Stimulated activated CD8-positive, alpha-beta memory T cell treated with anti-CD3 and anti-CD28 coated beads, Interleukin-4, amount 100 ng/mL, for 1 hour (primary cell): ENCODE measurements at places on chromosomes 4 and X.
A peak's percentile ranks its signal among the peaks of the same experiment; 100 is the strongest.

DNA sequence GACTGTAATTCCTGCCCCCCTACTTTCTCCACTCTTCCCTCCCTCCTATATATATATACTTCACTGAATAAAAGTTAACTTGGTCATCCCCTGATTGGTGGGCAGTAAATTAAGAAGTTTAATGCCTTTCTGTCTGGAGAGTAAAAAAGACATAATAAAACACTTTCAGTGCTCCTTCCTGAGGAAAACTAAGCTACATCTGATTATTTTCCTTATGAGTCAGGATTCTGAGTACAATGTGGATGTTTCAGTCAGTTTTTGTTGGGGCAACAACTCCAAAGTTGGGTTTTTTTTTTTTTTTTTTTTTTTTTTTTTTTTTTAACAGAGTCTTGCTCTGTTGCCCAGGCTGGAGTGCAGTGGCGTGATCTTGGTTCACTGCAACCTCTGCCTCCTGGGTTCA, 22.0 kb upstream of the SUPT20HL2 start:
- DNase-seq: no peak

- DNase-seq: no peak
Observed at GRCh38 chrX:1576201-1576992, 15.0 kb upstream of the AKAP17A start.

DNA sequence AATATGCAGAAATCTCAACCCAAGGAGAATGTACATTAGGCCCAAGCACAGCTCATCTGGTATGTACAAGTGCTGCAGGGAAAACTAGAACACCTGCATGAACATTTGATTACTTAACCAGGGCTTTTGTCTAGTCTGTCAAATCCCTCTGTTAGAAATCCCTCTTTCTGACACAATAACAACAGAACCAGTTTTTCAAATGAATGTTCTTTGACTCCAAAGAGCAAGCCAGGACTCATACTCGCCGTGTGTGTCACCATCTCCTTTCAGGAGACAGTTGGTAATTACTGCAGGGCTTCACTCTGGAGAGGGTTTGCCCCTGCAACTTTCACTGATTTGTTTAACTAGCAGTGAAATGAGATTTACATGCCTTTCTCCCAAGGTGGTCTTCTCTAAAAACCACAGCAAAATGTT, 143.0 kb upstream of the FAM241A start:
- no peak for DNase-seq

DNA sequence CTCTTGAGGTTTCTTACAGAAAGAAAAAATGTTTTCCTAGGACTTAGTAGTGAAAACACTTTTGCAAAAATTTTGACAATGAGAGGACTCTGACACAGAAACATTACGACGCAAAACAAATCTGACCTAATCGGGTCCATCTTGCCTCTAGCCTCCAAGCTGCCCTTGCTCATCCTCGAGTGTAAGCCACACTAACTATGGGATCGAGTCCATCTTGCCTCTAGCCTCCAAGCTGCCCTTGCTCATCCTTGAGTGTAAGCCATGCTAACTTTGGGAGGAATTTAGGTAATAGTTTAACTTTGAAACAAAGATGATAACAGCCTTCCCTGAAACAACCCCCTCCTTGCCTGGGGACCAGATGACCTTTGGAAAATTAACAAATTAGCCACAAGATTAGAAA, 100.3 kb upstream of the FRG1 start:
- DNase-seq: no peak

DNA sequence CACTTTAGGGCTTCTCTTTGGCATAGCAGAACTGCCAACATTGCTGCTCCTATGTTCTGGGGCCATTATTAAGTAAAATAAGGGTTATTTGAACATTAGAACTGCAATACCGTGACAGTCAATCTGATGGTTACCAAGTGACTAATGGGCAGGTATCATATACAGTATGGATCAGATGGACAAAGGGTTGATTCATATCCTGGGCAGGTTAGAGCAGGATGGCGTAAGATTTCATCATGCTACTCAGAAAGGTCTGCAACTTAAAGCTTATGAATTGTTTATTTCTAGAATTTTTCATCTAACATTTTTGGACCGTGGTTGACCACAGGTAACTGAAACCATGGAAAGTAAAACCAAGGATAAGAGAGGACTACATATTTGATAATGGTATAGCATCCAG, 40.9 kb downstream of the BRCC3 start:
- no peak for DNase-seq

- DNase-seq: peak; percentile 4
Observed at GRCh38 chrX:69163936-69164741, 1.1 kb downstream of the PJA1 start.

- DNase-seq: no peak
Observed at GRCh38 chr4:72786401-72786990, 217.5 kb upstream of the ADAMTS3 start.

DNA sequence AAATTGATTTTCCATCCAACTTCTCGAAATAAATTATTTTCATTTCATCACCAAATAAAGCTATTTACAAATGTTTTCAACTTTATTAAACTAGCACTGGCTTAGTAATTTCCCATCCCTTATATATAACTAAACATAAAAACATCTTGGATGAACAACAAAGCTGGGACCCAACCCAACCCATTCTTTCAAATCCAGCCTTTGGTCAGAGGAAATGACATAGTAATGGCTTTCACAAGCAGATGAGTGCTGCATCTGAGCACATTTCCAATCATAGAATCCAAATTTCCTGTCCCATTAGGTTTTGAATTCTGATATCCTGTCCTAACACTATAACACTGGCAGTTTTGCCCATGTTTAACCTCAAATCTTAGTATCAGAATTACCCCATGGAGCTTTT, 7.9 kb upstream of the EMCN start:
- no peak for DNase-seq

DNA sequence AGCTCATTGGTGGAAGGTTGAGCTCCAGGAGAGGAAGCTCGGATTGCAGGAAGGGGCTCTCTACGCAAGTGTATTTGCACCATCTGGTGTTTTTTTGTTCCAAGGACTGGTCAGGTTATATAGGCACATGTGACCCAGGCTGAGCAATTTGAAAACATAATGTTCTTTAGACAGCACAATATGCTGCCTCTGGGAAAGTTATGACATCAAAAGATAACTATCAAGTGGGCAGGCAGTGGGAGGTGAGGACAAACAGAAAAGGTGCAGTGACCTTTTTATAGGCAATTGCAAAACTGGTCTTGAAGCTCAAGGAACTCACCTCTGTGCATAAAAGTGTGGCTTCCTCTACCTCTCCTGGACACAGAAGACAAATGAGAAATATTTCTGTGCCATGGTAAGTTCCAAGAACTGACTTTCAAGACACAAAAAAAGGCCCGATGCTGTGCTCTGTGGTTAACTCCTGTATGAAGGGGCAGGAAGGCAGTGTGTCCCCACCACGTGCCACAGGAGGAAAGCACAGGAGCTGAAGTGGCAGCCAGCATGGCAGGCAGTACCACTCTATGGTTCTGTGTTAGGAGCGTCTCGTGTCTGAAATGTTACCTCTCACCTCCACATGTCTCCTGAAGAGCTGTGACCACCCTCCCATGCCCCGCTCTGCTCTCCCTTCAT, 128.6 kb downstream of the SHROOM3 start:
- DNase-seq: no peak

GRCh38 chr4:179415847-179416223, 1973.6 kb upstream of the AGA start:
- DNase-seq: no peak

GRCh38 chr4:78310007-78310739, 241.4 kb upstream of the ANXA3 start:
- no peak for DNase-seq

- DNase-seq: no peak
Observed at GRCh38 chr4:125979950-125980349, 665.2 kb downstream of the FAT4 start.

DNA sequence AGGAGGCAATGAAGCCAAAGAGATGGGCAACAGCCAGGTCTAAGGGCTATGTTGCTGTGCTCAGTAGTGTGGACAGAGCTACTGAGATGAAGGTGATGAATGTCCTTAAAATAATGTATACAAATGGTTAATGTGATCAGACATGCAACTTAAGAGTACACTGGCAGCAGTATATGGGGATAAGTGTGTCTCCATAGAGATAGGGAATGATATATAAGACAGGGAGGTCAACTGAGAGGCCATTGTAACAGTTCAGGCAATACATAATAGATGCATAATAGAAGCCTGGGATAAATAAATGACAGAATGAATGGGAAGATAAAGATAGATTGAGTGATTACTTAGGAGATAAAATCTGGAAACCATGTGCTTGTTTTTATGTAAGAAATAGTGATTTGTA, 250.0 kb downstream of the CFAP299 start:
- no peak for DNase-seq

GRCh38 chr4:7526491-7526890, 91.8 kb upstream of the PSAPL1 start:
- DNase-seq: no peak

- DNase-seq: no peak
Observed at GRCh38 chrX:8084006-8084405, 87.1 kb downstream of the VCX2 start.

DNA sequence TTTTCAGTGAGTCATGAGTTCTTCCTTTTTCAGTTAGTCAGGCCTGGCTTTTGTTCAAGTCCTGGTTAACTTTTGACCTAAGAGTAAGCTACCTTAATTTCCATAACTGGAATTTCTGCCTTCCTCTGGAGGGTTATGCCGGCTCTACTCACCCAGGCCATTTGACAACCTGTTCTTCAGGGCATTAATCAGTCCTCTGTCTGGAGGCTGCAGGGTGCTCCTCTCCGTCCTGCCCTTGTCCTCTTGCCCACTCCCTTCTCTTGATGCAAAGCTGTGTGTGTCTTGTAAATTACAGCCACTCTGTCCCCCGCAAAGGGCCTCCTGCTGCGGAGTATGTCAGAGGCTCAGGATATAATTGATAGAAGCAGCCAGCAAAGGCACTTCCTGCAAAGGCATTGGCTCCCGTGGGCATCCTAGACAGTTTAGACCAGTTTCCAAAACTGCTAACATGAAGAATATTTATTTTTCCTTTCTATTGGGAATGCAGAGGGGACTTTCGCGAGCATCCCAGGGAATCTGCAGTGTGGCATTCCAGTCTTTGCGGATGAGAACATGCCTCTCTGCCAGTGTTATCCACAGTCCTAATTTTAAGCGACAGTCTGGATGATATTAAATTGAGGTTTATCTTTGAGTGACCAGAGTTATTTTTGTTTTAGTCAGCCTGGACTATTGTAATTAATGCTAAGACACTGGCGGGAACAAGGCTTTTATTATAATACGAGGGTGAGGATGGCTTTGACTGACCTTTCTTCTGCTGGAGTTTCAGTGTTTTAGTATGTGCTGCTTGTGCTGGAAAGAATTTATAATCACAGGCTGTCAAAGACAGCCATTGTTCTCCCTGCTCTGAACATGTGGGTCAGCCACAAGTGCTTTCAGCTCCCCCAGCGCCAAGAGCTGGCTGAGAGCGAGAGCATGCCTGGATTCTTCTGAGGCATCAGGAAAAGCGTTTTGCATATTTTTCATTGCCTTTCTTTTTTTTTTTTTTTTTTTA, 74.2 kb downstream of the LIMCH1 start:
- no peak for DNase-seq

DNA sequence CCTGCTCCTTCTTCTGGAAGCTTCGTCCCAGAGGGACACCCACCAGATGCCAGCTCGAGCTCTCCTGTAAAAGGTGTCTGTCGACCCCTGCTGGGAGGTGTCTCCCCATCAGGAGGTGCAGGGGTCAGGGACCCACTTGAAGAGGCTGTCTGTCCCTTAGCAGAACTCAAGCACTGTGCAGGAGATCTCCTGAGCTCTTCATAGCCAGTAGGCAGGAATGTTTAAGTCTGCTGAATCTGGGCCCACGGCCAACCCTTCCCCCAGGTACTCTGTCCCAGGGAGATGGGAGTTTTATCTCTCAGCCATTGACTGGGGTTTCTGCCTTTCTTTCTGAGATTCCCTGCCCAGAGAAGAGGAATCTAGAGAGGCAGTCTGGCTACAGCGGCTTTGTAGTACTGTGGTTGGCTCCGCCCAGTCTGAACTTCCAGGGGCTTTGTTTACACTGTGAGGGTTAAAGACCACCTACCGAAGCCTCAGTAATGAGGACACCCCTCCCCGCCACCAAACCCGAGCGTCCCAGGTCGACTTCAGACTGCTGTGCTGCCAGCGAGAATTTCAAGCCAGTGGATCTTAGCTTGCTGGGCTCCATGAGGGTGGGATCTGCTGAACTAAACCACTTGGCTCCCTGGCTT, 1383.0 kb upstream of the TENM3 start:
- no peak for DNase-seq

DNA sequence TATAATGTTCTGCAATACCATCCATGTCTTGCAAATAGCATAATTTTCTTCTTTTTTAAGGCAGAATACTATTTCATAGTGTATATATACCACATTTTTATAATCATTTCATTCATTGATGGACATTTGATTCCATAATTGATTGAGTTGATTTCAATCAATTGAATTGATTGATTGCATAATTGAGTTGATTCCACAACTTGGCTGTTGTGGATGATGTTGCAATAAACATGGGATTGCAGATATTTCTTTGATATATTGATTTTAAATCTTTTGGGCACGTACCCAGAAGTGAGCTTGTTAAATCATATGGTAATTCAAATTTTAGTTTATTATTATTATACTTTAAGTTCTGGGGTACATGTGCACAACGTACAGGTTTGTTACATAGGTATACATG, 232.8 kb downstream of the GALNTL6 start:
- DNase-seq: no peak

DNA sequence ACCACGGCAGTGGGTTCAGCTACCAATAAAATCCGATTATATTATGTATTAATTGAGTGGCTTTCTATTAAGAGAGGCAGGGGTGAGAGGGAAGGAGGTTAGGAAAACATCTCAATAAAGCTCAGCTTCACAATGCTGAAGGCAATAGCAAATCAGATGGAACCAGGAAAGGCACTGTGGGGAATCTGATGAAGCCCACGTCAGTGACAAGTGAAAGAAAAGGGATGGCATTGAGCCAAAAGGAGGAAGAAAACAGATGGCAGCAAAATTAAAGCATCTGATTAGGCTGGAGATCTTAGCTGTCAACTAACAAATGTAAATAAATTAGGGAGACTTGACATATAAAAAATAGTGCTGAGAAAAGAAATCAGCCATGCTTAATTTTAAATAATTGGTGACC, 180.9 kb downstream of the RASL11B start:
- no peak for DNase-seq

GRCh38 chrX:135416546-135416945, 5.2 kb upstream of the SMIM10L2A start:
- no peak for DNase-seq

DNA sequence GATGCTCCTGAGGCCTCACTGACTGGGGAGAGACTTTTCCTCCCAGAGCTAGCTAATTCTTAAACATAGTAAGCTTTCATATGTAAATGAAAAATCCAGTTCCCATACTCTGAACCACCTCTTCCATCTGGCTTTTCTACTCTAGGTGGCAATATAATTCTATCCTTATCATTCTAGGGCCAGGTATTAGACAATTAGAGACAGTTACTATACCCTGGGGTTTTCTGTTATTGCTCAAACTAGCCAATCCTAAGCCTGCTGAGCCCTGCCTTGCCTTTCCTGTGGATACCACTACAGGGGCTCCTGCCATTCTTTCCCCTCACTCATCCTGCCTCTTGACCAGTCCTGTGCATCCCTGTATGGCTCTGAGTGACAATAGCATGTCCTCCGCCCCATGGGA, 552.0 kb downstream of the STIM2 start:
- DNase-seq: no peak

- DNase-seq: no peak
Observed at GRCh38 chrX:134423606-134424005, 36.4 kb upstream of the HPRT1 start.
